ENCODE measurements at places on chromosomes 6 and 20. TPM values are rescaled to one million over a fixed set of nuclear protein-coding genes. Genes with fewer than 3 reads are reported as not detected.

DNA sequence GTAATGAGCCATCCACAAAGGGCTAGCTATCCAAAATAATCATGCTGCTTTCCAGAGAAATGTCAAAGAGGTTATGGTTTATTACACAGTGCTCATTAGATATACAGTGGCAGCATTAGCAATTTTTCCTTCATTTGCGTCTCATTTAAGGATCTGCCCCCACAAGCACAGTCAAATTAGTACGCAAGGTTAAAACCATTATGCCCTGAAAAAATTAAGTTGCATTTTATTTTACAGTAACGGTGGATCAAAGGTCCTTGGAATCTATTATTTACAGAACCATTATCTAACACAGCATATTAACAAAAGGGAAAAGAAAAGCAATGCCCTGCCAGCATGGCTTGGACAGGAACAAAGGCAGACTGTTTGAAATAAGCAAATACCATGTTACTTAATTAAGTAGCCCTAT, 144.8 kb downstream of the PDSS2 start:
- no peaks in the 10 kb centered on the region for H3K36me3 ChIP-seq
- DNase-seq, result no peak
- H3K27ac ChIP-seq, result no peak overlapping the region
- no peaks in the 10 kb centered on the region for H3K27me3 ChIP-seq
- H3K4me3 ChIP-seq, result no peak overlapping the region

- peak overlapping the region; percentile 42 for H3K4me3 ChIP-seq
- no peak for DNase-seq
- peak overlapping the region; percentile 97 for H3K27ac ChIP-seq
- peaks cover 89% of the 10 kb centered on the region for H3K4me1 ChIP-seq
Observed at GRCh38 chr20:31712112-31712553, 10.5 kb downstream of the BCL2L1 start.

DNA sequence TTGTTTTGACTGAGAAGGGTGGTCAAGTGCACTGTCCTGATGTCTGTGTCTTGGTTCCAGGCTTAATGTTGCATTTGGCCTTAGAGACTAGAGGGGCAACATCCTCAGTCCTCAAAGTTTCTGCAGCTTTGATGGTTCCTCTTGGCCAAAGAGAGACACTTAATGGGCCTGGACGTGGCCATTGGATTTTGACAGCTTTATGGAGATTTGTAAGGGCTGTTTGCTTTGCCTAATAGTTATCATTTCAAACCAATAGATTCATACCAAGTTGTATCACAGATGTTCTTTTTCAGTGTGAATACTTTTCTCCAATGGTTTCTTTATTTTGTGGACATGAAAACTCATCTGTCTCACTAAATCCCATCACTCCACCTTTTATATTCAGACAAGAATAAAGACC, 45.8 kb upstream of the CLIC5 start:
- peaks cover 26% of the 10 kb centered on the region for H3K27me3 ChIP-seq
- no peak overlapping the region for H3K4me3 ChIP-seq
- no peaks in the 10 kb centered on the region for H3K4me1 ChIP-seq

DNA sequence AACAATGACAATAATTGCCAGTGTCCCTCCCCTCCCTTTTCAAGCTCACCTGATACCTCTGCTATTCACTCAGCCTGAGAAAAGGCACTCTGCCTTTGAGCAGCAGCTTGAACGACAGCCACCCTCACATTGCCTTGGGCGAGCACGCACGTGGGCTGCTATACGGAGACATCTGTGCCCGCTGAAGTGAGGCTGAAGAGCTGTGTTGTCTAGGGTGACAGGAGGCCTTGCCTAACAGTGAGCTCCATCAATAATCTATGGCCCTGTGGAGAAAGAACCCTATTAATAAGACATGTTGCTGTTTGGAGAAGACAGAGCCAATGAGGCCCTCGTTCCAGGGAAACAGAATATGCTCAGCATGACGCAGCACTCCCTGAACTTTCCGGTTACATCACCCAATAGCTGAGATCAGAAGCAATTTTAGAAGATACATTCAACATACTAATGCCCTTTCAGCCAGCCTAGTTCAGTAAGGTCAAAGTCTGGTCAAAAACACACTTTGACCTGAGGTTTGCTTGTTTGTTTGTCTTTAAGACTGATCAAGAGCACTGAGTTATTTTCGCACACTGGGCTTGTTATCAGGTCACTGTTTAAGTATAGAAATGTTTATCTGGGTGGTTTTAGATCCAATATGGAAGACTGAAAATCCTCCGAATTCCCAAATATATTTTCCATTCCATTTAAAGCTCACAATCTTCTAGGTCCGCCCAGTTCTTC, 30.6 kb downstream of the RBM24 start:
- no peak overlapping the region for H3K4me3 ChIP-seq
- H3K27ac ChIP-seq, result no peak overlapping the region
- no peaks in the 10 kb centered on the region for H3K4me1 ChIP-seq
- DNase-seq, result no peak
- H3K27me3 ChIP-seq, result no peaks in the 10 kb centered on the region
- H3K36me3 ChIP-seq, result no peaks in the 10 kb centered on the region

DNA sequence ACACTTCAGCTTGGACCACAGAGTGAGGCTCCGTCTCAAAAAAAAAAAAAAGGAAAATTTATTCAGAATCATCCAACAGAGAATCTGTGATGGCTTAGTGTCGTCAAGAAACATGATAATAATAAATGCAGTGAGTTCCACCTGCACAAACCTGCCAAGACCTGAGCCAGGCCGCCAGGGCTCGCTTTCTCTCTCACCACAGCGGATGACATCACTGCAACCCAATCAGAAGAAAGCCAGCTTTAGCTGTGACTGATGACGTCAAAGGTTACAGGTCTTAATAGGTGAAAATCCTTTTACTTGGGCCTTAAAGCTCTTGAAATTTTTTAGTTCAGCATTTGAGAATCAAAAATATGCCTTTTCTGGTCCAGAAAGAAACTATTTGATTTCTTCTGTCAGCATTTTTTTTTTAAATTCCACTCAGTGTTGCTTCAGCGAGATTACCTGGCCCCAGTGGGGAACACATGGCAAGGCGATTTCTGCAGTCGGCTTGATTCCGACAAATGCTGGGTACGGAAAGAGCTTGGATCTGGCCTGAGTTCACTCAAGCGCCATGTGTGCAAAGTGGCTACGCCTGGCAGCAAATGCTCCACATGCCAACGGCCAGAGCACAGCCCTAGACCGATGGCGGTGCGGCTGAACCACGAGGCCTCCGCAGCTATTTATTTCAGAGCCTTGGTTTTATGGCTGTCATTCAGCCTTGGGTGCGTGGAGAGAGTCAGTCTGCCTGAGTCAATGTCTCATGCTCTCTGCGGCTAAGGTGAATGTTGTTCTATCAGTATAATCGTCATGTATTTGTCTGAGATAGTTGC, 105.7 kb upstream of the QKI start:
- no peaks in the 10 kb centered on the region for H3K4me1 ChIP-seq
- H3K27me3 ChIP-seq, result peaks cover 4% of the 10 kb centered on the region
- H3K4me3 ChIP-seq, result no peak overlapping the region
- no peak for DNase-seq

Gene C20orf141
- not detected for total RNA-seq

Gene NNAT
- total RNA-seq, result 0.47 TPM

DNA sequence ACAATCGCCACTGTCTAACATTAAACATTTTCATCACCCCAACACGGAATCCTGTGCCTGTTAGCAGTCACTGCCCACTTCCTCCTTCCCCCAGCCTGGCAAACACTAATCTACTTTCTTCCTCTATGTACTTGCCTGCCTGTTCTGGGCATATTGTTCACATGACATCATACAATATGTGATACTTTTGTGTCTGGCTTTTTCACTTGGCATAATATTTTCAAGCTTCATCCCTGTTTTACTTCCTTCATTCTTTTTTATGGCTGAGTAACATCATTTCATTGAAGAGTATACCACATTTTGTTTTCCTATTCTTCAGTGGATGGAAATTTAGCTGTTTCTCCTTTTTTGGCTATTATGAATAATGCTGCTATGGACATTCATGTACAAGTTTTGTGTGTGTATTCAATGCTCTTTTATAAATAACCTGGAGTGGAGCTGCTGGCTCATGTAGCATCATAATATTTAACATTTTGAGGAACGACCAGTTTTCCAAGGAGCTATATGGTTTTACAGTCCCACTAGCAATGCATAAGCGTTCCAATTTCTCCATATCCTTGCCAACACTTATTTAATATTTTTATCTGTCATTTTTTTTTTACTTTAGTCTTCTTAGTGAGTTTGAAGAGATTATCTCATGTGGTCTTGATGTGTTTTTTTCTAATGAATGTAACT, 360.1 kb downstream of the HDGFL1 start:
- no peaks in the 10 kb centered on the region for H3K4me1 ChIP-seq
- no peak overlapping the region for H3K27ac ChIP-seq
- H3K36me3 ChIP-seq, result no peaks in the 10 kb centered on the region
- no peak overlapping the region for H3K4me3 ChIP-seq

Gene FOXC1
- not detected for total RNA-seq

GRCh38 chr20:46013322-46013828, 4.7 kb downstream of the MMP9 start:
- peaks cover 48% of the 10 kb centered on the region for H3K4me1 ChIP-seq
- H3K27me3 ChIP-seq, result peaks cover 67% of the 10 kb centered on the region
- H3K4me3 ChIP-seq, result no peak overlapping the region
- H3K27ac ChIP-seq, result no peak overlapping the region
- no peak for DNase-seq

DNA sequence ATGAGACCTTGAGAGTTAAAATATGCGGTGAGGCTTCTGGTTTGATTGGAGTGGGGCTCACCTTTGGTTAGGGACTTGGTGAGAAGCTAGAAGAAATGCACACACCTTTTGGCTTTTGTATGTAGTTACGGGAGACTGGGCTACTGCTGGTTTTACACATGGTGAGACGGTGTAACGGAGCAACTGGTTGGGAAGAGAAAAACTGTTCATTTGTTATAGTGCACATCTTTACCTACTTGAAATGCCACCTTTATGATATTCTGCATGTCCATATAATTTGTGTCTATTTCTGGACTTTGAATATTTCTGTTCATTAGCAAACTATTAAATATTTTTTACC, 31.6 kb downstream of the TIAM2 start:
- no peak overlapping the region for H3K4me3 ChIP-seq
- no peak overlapping the region for H3K27ac ChIP-seq
- H3K27me3 ChIP-seq, result no peaks in the 10 kb centered on the region
- H3K4me1 ChIP-seq, result no peaks in the 10 kb centered on the region
- no peaks in the 10 kb centered on the region for H3K36me3 ChIP-seq

DNA sequence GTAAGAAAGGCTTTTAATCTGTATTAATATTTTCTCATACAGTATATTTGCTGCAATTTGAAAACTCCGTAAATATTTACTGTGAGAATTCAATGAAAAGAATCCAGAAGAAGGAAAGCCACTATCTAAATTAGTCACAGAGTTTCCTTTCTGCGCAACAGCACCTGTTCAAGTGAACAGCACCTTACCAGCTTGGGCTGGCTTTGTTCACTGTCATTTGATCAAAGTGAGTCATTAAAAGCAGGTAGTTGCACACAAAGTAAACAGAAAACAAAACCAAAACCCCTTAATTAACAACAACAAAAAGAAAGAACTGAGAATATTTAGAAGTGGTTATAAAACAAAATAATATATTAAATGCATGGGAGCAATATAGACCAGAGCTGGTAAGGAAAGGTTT, 12.8 kb downstream of the SMLR1 start:
- no peak overlapping the region for H3K27ac ChIP-seq
- no peaks in the 10 kb centered on the region for H3K27me3 ChIP-seq
- no peaks in the 10 kb centered on the region for H3K4me1 ChIP-seq
- H3K4me3 ChIP-seq, result no peak overlapping the region

- H3K27me3 ChIP-seq, result no peaks in the 10 kb centered on the region
- H3K27ac ChIP-seq, result peak overlapping the region; percentile 99
- peaks cover 90% of the 10 kb centered on the region for H3K36me3 ChIP-seq
- peak overlapping the region; percentile 5 for H3K4me3 ChIP-seq
- peaks cover 87% of the 10 kb centered on the region for H3K4me1 ChIP-seq
- DNase-seq, result peak; percentile 93
Observed at GRCh38 chr20:51404297-51405060, 138.0 kb downstream of the NFATC2 start.

Gene SLC4A11
- 2.8 TPM for total RNA-seq

DNA sequence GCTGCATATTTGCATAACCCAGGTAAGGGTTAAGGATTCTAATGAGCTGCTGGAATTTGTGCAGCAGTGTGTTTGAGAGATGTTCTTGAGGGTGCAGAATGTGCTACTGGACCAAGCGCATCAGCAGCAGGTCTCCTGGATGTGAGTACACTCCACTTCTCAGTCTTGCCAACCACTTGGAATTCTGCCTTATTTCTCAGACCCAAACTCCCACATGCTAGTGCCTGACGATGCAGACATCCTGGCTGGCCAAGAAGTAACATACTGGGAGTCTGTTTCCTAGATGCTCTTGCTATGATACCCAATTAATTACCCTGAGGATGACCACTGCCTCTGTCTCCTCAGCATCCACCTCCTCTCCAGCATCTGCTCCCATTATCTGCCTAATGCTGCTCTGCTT, 186.6 kb downstream of the MOXD1 start:
- no peak for DNase-seq
- no peaks in the 10 kb centered on the region for H3K36me3 ChIP-seq
- H3K27me3 ChIP-seq, result peaks cover 5% of the 10 kb centered on the region

DNA sequence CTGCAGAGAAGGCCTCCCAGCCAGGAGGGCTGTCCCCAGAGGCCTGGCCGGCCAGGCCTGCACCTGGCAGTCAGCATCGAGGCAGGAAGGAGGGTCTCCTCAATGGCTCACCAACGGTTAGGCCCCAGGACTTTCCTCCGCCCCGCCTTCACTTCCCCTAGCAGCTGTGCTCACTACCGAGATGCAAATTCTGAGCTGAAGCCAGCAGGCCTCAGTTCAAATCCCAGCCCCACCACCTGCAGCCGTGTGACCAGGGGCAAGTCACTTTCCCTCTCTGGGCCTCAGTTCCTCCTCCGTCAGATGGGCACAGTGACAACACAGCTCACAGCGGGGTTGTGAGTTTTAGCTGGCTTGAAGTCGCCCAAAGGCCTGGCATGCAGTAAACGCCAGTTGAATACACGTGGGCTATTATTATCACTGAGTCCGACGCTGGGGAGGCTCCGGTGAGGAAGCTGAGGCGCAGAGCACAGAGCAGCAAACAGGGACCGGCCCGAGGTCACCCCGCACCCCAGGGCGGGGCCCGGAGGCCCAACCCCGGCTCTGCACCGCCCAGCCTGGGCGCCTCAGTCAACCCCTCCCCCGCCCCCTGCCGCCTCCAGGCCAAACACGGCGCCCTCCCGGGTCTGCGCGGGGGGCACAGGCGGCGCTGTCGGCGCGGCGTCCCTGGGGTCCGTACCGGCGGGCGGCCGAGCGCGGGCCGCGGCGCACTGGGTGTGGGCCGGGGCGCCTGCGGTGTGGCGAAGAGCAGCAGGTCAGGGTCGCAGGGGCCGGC, 671 bp downstream of the E2F1 start:
- peaks cover 34% of the 10 kb centered on the region for H3K36me3 ChIP-seq
- H3K4me3 ChIP-seq, result peak overlapping the region; percentile 95
- H3K27ac ChIP-seq, result peak overlapping the region; percentile 92
- no peaks in the 10 kb centered on the region for H3K27me3 ChIP-seq
- DNase-seq, result peak; percentile 82
- peaks cover 81% of the 10 kb centered on the region for H3K4me1 ChIP-seq

Gene IPCEF1
- total RNA-seq, result 24.3 TPM

GRCh38 chr6:36781669-36782068, 57.6 kb downstream of the CPNE5 start:
- H3K4me1 ChIP-seq, result peaks cover 2% of the 10 kb centered on the region
- no peak overlapping the region for H3K27ac ChIP-seq
- no peaks in the 10 kb centered on the region for H3K36me3 ChIP-seq
- H3K27me3 ChIP-seq, result peaks cover 1% of the 10 kb centered on the region

Gene ULBP1
- total RNA-seq, result 2.5 TPM

- H3K27me3 ChIP-seq, result no peaks in the 10 kb centered on the region
- peaks cover 78% of the 10 kb centered on the region for H3K36me3 ChIP-seq
- H3K4me1 ChIP-seq, result peaks cover 30% of the 10 kb centered on the region
- DNase-seq, result no peak
- H3K27ac ChIP-seq, result peak overlapping the region; percentile 38
- H3K4me3 ChIP-seq, result no peak overlapping the region
Observed at GRCh38 chr6:158781692-158782373, 37.3 kb downstream of the EZR start.

Gene AHI1
- total RNA-seq, result 32.1 TPM

Gene DZANK1
- total RNA-seq, result 1.8 TPM

Gene PRSS35
- total RNA-seq, result not detected

All from activated CD8-positive, alpha-beta T cell treated with anti-CD3 and anti-CD28 coated beads for 36 hours (primary cell).